ENCODE measurements at places on chromosomes 4 and X. TPM values are rescaled to one million over a fixed set of nuclear protein-coding genes. Genes with fewer than 3 reads are reported as not detected.

The CENPE gene
- 11.6 TPM for total RNA-seq

The VAMP7 gene
- 37.2 TPM for total RNA-seq

The KLF8 gene
- 1.7 TPM for total RNA-seq

The UCHL1 gene
- total RNA-seq, result 1,497 TPM

The OPRPN gene
- not detected for total RNA-seq

The WDR17 gene
- 0.64 TPM for total RNA-seq

The THOC2 gene
- 26.0 TPM for total RNA-seq

The MBNL3 gene
- 3.8 TPM for total RNA-seq

The CXCL10 gene
- total RNA-seq, result 3.4 TPM

The RHOXF1 gene
- total RNA-seq, result not detected

The PNMA5 gene
- total RNA-seq, result not detected

The GAGE2A gene
- not detected for total RNA-seq

The MID2 gene
- 6.4 TPM for total RNA-seq

The ZNF674 gene
- 3.0 TPM for total RNA-seq

The SULT1E1 gene
- total RNA-seq, result 13.6 TPM
